ENCODE measurements at places on chromosomes 7 and 10.

DNA sequence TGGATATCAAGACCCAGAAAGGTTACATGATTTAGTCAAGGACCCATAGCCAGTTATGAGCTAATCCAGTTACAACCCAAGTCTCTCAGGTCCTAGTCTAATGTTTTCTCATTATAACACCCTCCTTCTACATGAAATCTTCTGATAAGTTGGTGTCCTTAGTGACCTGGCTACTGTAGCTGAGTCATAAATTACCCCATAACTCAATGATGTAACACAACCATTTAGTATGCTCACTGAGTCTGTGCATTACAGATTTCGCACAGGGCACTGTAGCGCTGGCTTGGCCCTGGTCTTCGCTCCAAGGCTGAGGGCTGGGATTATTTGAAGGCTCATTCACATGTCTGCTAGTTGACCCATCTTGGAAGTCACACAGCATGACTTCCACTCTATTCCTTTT lies 36.0 kb upstream of the GLCCI1 start:
- no peaks in the 10 kb centered on the region for H3K27me3 ChIP-seq
- H3K27ac ChIP-seq, result no peak overlapping the region
- no peaks in the 10 kb centered on the region for H3K36me3 ChIP-seq
- no peak for DNase-seq

DNA sequence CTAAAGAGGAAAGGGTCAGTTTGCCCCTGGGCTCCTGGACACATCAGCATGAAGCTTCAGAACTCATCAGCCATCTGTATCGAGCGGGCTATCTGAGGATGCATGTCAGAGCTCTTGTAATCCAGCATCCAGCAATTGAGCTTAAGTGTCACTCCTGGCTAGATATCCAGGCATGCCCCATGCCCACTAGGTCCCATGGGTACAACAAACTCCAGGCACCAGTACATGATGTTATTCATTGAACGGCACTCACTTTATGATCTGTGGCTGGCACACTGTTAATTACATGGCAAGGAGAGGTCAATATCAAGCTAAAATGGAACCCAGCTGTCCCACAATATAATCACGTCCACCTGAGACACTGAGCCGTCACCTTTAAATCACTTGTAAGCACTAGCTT lies 274.2 kb downstream of the ELMO1 start:
- H3K4me3 ChIP-seq, result no peak overlapping the region
- no peak overlapping the region for H3K27ac ChIP-seq
- no peaks in the 10 kb centered on the region for H3K4me1 ChIP-seq
- H3K27me3 ChIP-seq, result no peaks in the 10 kb centered on the region
- no peaks in the 10 kb centered on the region for H3K36me3 ChIP-seq
- DNase-seq, result no peak

- H3K4me3 ChIP-seq, result no peak overlapping the region
- H3K27ac ChIP-seq, result no peak overlapping the region
- no peak for DNase-seq
Observed at GRCh38 chr7:129136887-129137642, 7.4 kb upstream of the TSPAN33 start.

DNA sequence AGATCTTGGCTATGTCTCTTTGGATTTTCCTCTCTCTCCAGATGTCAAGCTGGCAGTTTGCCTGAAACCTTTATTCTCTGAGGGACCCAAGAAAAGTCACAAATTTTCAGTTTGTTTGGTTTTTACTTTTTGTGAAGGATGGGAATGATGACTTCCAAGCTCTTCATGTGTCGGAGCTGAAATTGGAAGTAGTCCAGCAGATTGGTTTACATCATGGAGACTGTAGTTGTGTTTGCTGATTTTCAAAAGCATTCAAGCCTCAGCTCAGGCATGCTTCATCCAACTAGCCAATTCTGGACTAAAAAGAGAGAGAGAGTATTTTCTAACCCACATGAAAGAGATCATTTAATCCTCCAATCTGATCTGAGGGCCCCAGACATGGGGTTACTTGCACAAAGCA lies 326.2 kb upstream of the AUTS2 start:
- H3K4me1 ChIP-seq, result no peaks in the 10 kb centered on the region
- H3K27ac ChIP-seq, result no peak overlapping the region
- H3K4me3 ChIP-seq, result no peak overlapping the region
- no peak for DNase-seq
- no peaks in the 10 kb centered on the region for H3K27me3 ChIP-seq
- H3K36me3 ChIP-seq, result no peaks in the 10 kb centered on the region

DNA sequence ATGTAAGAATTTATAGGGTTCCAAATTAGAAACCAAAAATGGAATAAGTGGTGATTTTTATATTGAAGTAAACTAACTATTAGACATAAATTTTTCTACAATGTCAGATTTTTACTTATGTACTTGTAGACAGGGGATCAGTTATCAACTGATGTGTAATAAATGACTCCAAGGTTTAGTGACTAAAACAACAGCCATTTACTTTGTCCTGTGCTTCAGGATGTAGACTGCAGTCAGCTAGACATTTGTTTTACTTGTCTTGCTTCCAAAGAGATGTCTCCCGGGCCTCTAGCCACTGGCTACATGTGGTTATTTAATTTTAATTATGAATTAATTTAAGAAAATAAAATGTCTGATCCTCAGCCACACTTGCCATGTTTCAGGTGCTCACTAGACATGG lies 249.7 kb upstream of the IGFBP3 start:
- no peaks in the 10 kb centered on the region for H3K4me1 ChIP-seq
- H3K36me3 ChIP-seq, result no peaks in the 10 kb centered on the region
- H3K27ac ChIP-seq, result no peak overlapping the region

DNA sequence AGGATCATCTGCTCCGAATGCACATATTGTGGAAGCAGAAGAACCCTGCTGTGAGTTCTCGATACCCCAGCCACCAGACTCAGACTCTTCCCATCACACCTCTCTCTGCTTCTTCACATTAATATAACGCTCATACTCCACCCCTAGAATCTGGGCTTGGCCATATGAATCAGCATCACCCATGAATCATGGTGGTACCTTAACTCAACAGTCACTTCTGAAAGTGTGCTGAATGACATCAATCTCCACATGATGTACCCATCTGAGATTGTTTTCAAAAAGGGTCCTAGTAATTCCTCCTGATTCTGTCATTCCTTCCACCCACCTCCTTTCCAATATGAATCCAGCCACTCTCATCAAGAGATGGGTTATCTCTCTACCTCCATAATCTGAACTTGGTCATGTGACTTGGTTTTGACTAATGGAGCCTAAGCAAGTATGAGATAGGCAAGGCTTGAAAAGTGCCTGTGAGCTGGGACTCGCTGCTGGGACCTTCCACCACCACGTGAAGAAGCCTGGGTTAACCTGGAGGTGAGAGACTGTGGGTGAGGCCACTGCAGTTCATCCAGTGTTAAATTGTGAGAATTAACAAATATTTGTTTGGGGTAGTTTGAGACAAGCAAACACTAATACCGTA lies 15.4 kb downstream of the YWHAG start:
- peaks cover 15% of the 10 kb centered on the region for H3K36me3 ChIP-seq
- no peak overlapping the region for H3K4me3 ChIP-seq

- no peak overlapping the region for H3K27ac ChIP-seq
- H3K27me3 ChIP-seq, result no peaks in the 10 kb centered on the region
- peaks cover 9% of the 10 kb centered on the region for H3K36me3 ChIP-seq
- no peaks in the 10 kb centered on the region for H3K4me1 ChIP-seq
- DNase-seq, result no peak
Observed at GRCh38 chr10:79310200-79310865, 36.9 kb upstream of the PPIF start.

- no peak for DNase-seq
- H3K4me1 ChIP-seq, result no peaks in the 10 kb centered on the region
- no peaks in the 10 kb centered on the region for H3K36me3 ChIP-seq
- no peak overlapping the region for H3K27ac ChIP-seq
- no peaks in the 10 kb centered on the region for H3K27me3 ChIP-seq
Observed at GRCh38 chr7:152608656-152609055, 67.3 kb downstream of the XRCC2 start.

GRCh38 chr10:122184254-122184653 lies 86.8 kb upstream of the BTBD16 start:
- no peak overlapping the region for H3K27ac ChIP-seq
- no peaks in the 10 kb centered on the region for H3K27me3 ChIP-seq
- DNase-seq, result no peak

GRCh38 chr7:45589915-45590678 lies 15.9 kb downstream of the ADCY1 start:
- DNase-seq, result no peak
- no peaks in the 10 kb centered on the region for H3K4me1 ChIP-seq
- no peaks in the 10 kb centered on the region for H3K36me3 ChIP-seq
- H3K27ac ChIP-seq, result no peak overlapping the region
- no peaks in the 10 kb centered on the region for H3K27me3 ChIP-seq

DNA sequence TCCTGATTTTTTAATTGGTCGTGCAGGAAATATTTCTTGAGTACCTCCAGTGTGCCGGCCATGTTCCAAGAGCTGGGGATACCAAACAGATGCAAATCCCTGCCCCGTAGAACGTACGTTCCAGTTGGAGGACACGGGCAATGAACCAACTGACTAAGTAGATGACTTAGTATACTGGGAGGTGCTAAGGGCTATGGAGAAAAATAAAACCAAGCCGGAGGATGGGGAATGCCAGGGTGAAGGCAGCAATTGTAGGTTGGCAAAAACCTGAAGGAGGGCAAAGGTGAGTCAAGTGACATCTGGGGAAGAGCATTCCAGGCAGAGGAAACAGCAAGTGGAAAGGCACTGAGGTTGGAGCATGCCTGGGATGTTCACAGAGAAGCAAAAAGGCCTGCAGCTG lies 6.8 kb upstream of the VSIR start:
- H3K27ac ChIP-seq, result no peak overlapping the region
- DNase-seq, result no peak

DNA sequence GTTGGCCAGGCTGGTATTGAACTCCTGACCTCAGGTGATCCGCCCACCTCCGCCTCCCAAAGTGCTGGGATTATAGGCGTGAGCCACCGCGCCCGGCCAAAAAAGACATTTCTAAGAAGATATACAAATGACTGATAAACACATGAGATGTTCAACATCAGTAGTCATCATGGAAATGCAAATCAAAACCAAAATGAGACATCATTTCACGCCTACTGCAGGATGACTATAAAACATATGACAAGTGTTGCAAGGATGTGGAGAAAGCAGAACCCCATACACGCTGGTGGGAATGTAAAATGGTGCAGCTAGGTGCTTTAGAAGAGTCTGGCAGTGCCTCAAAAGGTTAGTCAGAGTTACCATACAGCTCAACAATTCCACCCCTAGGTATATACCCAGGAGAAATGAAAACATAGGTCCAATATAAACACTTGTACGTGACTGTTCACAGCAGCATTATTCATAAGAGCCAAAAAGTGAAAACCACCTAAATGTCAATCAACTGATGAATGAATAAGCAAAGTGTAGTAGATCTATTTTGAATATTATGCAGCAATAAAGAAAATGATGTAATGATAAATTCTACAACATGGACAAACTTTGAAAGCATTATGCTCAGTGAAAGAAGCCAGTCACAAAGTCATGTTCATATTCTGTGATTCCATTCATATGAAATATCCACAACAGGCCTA lies 24.5 kb downstream of the TMEM209 start:
- no peaks in the 10 kb centered on the region for H3K4me1 ChIP-seq
- no peaks in the 10 kb centered on the region for H3K27me3 ChIP-seq
- DNase-seq, result no peak
- no peak overlapping the region for H3K4me3 ChIP-seq
- no peak overlapping the region for H3K27ac ChIP-seq

DNA sequence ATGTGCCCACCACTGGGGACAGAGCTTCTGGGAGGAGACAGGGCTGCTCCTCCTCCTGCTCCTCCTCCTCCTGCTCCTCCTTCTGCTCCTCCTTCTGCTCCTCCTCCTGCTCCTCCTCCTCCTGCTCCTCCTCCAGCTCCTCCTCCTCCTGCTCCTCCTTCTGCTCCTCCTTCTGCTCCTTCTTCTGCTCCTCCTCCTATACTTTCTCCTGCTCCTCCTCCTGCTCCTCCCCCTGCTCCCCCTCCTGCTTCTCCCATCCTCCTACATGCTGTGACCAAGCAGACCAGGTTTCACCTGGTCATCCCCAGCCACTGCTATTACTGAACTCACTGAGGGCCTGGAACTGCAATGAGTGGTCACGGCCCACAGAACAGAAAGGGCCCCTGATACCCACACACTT lies 154.0 kb upstream of the PPP2R2D start:
- no peaks in the 10 kb centered on the region for H3K27me3 ChIP-seq
- peak; percentile 66 for DNase-seq
- H3K27ac ChIP-seq, result no peak overlapping the region
- H3K4me1 ChIP-seq, result peaks cover 6% of the 10 kb centered on the region

DNA sequence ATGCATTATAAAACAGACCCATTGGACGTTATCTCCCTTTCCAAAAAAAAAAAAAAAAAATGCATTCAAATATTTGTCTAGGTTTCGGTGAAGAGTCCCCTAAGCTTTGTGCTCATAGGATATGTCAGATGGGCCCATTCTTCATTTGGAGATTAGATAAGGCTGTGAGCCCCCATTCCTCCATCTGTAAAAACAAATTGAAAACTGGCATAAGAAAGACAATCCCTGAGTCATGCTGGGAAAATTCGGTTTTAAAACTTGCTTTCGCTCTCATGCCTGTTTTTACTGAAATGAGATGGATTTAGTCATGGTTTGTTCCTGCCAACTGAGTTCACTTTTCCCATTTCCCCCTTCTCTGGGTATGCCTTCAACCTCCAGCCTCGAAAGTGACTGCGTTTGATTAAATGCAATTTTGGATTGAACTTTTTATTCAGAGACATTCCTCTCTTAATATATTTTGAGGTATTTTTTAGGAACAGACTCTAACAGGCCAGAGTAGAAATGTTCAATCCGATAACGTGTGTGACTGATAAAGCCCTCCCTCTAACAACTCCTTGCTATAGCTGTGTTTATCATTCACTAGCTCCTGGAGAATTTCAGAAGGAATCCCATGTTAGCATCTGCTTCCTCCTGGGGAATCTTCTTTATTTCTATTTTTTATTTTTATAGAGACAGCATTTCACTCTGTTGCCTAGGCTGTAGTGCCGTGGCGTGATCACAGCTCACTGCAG lies 190.9 kb upstream of the LYZL2 start:
- DNase-seq, result no peak
- no peaks in the 10 kb centered on the region for H3K4me1 ChIP-seq
- H3K36me3 ChIP-seq, result no peaks in the 10 kb centered on the region
- no peak overlapping the region for H3K4me3 ChIP-seq
- H3K27ac ChIP-seq, result no peak overlapping the region

- H3K27ac ChIP-seq, result no peak overlapping the region
- DNase-seq, result no peak
- no peaks in the 10 kb centered on the region for H3K4me1 ChIP-seq
- H3K27me3 ChIP-seq, result no peaks in the 10 kb centered on the region
- no peak overlapping the region for H3K4me3 ChIP-seq
Observed at GRCh38 chr10:23399701-23400144, 39.2 kb upstream of the OTUD1 start.

- H3K4me3 ChIP-seq, result peak overlapping the region; percentile 9
- H3K4me1 ChIP-seq, result peaks cover 9% of the 10 kb centered on the region
- H3K27me3 ChIP-seq, result no peaks in the 10 kb centered on the region
Observed at GRCh38 chr10:110501142-110501937, 3.6 kb downstream of the DUSP5 start.

GRCh38 chr10:69846293-69846921 lies 44.7 kb downstream of the COL13A1 start:
- H3K4me1 ChIP-seq, result peaks cover 52% of the 10 kb centered on the region
- H3K4me3 ChIP-seq, result no peak overlapping the region
- no peaks in the 10 kb centered on the region for H3K36me3 ChIP-seq
- no peaks in the 10 kb centered on the region for H3K27me3 ChIP-seq
- DNase-seq, result no peak
- peak overlapping the region; percentile 54 for H3K27ac ChIP-seq

Measured in mesendoderm (in vitro differentiated cells).